ENCODE measurements at places on chromosomes 7 and 10. TPM values are rescaled to one million over a fixed set of nuclear protein-coding genes. Genes with fewer than 3 reads are reported as not detected.

DNA sequence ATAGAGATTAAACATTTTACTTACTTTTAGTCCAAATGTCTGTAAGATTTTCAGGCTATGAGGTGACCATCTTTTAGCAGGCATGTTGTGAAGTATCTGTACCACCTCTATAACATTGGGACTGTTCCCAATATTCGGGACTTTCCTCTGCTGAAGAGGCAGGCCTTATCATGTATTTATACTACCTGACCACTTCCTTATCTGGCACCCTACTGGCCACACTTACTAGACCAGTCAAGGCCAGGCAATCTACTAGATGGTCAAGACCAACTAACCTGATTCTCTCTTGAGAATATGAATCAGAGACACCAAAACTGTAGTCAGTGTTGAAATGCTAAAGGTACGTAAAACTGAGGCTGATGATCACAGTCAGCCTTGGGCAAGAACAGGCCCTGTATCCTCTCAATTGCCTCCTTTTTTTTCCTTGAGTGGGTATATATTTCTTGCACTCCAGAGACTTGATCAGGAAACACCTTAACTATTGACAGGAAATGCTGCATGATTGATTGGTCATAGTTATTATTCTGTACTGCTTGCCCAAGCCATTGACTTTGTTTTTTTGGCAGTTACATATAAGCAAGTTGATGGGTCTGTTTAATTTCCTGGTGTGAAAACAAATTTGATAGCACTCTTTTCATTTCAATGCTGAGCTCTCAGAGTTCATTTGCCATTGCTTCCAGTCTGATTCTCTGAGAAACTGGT, 5.2 kb upstream of the PRKAR2B start:
- no peak for DNase-seq

DNA sequence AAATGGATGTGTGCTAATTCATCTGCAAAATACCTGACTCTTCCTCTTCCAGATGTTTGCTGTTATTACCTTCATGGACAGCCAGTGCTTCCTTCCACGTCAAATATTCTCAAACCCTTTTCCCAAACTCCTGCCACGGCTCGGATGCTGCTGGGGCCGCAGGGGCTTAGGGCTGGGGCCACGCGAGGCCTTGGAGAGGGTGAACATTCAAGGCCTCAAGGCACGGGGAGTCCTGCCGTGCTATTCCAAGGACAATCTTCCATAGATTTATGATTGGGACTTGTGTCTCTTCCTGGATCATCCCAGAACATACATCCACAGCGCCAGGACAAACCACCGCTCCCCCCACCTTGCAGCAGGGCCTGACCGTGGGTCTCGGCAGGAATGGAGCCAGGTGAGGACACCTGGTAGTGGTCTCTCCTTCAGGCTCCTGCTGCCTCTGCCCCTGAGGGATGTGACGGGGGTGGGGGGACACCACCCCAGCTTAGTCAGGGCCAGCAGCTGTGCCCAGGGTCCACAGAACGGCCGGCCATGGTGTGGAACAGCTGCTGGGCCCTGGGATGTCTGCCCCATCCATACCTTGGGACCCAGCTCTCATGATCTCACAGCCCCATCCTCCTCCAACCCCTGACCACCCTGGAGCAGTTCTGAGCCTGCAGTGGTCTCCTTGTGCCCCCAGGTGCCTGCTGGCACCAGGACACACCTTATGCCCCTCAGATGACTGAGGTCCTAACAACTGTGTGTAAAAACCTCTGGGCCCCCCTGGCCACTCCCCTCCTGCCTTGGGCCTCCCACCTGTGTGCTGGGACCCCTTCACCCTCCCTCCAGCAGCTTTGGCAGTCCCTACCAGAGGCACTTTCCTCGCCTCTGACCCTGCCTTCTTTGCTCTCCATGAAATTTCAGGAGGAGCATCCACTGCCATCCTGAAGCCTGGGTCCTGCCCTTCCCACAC, 16.7 kb downstream of the VIPR2 start:
- no peak for DNase-seq

DNA sequence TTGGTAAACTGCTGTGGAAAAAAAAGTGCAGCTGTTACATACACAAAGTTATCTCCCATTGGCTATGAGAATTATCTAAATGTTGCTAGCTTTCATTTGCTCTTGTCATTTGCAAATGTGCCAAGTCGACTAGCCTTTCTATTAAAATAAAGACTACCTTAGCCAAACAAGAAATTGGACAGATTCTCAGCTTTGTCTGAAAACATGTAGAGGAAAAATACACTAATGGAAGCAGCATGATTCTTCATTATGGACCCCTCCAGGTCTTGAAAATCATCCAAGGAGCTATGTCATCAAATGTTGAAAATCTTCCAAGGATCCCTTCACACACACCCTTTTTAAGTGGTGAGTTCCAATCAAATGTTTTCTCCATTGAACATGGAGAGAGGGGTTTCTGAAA, 237.7 kb downstream of the ETV1 start:
- no peak for DNase-seq

DNA sequence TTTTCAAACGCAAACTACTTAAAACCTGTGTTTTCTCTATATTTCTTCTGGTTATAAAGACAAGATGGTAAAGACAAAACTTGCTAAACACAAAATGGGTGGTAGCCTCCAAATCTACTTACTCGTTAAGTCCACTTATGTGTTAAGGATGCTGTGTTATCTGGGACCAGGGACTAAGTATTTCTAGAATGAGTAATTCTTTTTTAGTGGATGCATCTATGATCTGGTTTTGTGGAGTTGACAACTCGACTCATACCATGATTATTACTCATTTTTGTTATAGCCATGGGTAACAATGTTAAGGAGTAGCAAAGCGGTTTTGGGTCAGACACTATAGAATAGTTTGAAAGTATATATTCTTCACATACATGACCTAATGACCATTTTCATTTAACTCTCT, 239.5 kb upstream of the FOXP2 start:
- no peak for DNase-seq

DNA sequence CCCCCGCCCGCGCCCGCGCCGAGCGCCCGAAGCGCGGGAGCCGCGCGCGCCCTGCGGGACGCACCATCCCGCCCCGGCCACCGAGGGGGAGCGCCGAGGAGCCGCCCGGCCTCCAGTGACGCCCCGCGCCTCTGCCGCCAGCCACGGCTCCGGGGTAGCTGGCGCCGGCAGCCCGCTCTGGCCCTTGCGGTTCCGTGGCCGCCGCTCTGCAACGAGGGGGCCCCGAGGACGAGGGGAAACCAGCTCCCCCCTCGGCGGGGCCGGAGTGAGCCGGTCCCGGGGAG, at the start of gene PAXIP1:
Gene PAXIP1 (minus strand): TSS at position 33 of the 284 bp plus-strand sequence. CDS start 195 bp downstream, outside the sequence.
- DNase-seq = no peak

DNA sequence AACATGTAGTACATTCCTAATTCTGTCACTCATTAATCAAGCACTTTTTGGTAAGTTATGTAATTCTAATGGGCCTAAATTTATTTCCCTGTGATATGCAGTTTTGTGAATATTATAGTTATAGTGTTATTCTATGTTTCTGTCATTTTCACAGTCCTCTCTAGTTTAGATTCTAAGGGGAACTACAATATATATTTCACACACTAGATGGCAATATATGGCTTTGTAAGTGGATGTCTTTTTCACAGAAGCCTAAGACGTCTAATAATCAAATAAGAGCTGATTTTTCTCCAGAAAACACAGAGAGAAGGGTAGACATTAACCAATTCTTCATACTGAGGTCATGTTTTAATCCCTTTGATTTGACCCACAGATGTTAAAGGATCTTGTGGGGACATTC, 18.0 kb downstream of the RNLS start:
- DNase-seq = no peak

- DNase-seq = no peak
Measured at GRCh38 chr10:112145263-112145662, 38.3 kb downstream of the GPAM start.

- DNase-seq = no peak
Measured at GRCh38 chr7:116571037-116571436, 46.2 kb downstream of the CAV1 start.

DNA sequence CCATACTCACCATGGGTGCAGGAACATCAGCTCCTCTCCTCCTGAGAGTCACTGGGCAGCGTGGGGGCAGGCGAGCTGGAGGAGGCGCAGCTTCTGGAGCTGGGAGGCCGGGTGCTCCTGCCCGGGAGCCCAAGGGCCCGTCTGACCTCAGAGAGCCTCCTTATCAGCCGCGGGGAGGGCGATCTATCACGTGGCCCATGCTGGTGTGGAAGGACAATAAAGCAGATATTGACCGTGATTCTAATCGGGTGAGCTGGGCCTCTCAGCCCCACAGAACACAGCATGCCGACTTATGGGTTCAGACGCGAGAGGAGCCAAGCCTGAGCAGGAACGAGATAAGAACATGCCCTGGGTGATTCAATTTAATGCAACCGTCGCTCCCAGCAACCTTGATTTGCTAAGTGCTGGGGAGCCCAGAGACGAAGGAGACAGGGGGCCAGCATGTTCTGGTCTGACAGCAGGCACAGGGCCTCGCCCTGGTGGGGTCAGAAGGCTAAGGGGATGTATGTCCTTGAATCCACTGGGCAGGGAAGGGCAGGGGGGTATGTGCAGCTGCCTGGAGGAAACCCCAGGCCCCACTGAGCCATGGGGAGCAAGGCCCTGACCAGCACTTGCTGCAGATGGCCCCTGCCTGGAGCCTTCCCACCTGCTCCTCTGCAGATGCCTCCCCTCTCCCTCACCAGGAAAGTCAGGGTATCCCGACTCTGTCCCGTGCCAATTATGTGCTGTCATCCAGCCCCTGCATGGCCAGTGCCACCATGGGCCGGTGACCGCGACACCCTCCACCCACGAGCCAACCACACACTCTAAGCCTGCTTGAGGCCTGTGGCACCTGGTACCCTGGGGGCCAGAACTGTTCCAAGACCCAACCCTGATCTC, 95.3 kb upstream of the RET start:
- DNase-seq = no peak

GRCh38 chr10:28544058-28544457, 11.1 kb downstream of the WAC start:
- DNase-seq = no peak

GRCh38 chr10:106508950-106509349, 655.6 kb downstream of the SORCS1 start:
- DNase-seq = no peak

DNA sequence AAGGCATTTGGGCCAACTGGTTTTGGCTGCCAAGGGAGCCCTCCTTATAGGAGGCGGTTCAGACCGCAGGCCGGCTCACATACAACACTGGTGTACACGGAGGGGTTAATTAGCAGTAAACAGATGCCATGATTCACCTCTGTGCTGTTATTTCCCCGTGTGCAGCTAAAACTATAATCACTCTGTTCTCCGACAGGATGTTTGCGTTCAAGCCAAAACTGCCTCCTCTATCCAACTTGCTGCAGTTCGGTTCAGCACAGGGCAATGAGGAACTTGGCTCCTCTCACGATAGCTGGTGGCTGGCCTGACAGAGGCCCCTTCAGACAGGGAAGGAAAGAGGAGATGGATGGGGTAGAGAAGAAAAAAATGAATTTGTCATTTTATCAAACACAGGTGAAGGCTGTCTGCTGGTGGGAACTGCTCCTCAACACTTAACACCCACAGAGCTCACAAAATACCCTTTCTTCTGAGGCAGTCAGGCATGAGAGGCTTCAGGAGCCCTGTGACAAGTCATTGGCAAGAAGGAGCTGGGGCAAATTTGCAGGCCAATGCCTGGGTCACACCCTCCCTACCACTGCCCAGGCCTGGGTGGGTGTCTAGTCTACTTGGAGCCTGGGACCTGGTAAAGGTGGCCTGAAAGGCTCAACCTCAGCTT, 24.0 kb downstream of the KCNMA1 start:
- no peak for DNase-seq

DNA sequence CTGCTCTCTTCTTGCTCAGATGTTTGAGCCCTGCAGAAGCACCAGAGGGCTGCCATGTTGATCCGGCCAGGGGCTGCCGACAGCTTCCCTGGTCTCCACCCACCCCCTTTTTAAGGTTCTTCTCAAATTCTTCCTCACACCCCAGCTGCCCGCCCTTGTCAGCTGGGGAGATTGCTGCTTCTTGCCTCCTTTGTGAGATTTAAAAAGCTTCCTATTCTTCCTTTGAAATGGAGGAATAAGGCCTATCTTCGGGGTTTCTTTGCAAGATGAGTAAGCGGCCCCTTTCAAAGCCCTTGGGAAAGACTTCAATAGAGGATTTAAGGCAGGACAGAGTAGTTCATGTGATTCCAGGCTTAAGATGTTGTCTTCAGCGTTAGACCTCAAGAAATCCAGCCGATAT, 211.9 kb upstream of the SHH start:
- no peak for DNase-seq

DNA sequence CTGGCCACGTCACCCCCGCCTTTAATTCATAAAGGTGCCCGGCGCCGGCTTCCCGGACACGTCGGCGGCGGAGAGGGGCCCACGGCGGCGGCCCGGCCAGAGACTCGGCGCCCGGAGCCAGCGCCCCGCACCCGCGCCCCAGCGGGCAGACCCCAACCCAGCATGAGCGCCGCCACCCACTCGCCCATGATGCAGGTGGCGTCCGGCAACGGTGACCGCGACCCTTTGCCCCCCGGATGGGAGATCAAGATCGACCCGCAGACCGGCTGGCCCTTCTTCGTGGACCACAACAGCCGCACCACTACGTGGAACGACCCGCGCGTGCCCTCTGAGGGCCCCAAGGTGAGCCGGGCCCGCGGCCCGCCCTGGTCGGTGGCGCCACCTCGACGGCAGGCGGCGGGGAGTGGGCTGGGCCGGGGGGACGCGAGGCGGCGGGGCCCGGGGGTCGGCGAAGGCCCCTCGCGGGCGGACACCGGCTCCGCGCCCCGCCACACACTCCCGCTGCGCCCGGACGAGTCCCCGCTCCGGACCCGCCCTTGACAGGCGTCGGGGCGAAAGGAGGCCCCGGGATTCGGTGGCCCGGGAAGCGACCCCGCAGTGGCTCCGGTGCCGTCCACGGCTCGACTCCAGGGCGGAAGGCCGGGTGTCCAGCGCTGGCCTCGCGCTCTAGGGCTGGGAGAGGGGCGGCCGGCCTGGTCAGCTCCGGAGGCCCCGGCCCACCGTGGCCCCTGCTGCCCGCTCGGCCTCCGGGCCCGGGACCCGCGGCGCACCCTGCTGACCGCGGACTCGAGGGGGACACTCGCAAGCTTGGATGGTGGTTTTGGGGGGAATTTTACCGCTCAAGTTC, 557 bp downstream of the BAG3 start:
- DNase-seq = peak; percentile 22

GRCh38 chr7:92696584-92696983, 106.4 kb upstream of the FAM133B start:
- no peak for DNase-seq

DNA sequence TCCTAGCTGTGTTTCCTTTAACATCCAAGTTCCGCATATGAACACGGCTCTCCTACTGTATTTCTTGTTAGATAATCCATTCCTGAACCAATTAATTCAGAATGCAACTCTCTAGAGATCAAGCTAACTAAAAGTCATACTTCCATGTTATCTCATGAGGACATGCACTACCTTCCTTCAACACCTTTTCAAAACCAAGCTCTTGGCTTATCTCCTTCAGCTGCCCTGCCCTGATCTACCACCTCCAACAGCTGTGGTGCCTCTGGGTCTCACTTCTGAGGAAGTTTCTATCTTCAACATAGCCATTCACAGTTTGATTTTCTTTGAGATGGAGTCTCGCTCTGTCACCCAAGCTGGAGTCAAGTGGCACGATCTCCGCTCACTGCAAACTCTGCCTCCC, 109.5 kb downstream of the IDE start:
- DNase-seq = no peak

The RHBDD2 gene
- total RNA-seq = 19.1 TPM

The SPDYE9 gene
- not detected for total RNA-seq

The MYOZ1 gene
- total RNA-seq = 4.8 TPM

The CYP3A4 gene
- not detected for total RNA-seq

The INPP5A gene
- total RNA-seq = 105 TPM

The STK31 gene
- not detected for total RNA-seq

The FOXI2 gene
- 0.08 TPM for total RNA-seq

The CPVL gene
- total RNA-seq = 86.3 TPM

The ACSL5 gene
- 5.6 TPM for total RNA-seq

The PRKG1 gene
- 38.9 TPM for total RNA-seq

The FBXO24 gene
- total RNA-seq = 0.25 TPM

The SYT15B gene
- 0.93 TPM for total RNA-seq

The EIF5AL1 gene
- 0.05 TPM for total RNA-seq
